Tibial nerve (tissue), 4 donors: ENCODE measurements at places on chromosomes 5 and 9.

- no peaks in the 10 kb centered on the region for H3K27me3 ChIP-seq
- peak overlapping the region; percentile 99 for H3K4me3 ChIP-seq
- DNase-seq: no peak
- peaks cover 7% of the 10 kb centered on the region for H3K36me3 ChIP-seq
- H3K4me1 ChIP-seq: no peaks in the 10 kb centered on the region
- H3K27ac ChIP-seq: peak overlapping the region; percentile 98
Measured at GRCh38 chr5:73499187-73499586, 945 bp downstream of the BTF3 start.

GRCh38 chr5:92409134-92409533 lies 1026.0 kb upstream of the ARRDC3 start:
- no peak overlapping the region for H3K27ac ChIP-seq
- no peaks in the 10 kb centered on the region for H3K36me3 ChIP-seq
- H3K4me1 ChIP-seq: no peaks in the 10 kb centered on the region
- H3K4me3 ChIP-seq: no peak overlapping the region

DNA sequence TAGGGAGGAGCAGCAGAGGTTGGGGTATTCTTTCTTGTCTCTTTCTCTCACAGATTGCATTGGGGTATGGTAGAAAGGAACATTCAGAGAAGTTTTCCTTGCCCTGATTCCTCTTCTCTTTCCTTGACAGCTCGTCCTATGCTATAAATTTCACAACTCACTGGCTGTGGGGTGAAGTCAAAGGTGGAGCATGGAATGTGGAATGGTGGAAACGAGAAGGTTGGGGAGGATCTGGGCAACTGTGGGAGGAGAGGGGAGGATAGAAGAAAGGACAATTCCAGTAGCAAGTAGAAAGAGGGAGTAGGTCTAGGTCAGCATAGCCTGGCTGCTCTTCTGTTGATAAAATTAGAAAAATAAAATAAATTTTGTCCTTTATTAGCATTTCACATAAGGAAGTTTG lies 39.0 kb upstream of the POC5 start:
- H3K4me1 ChIP-seq: no peaks in the 10 kb centered on the region
- H3K27ac ChIP-seq: no peak overlapping the region
- no peaks in the 10 kb centered on the region for H3K27me3 ChIP-seq
- no peaks in the 10 kb centered on the region for H3K36me3 ChIP-seq
- DNase-seq: no peak

DNA sequence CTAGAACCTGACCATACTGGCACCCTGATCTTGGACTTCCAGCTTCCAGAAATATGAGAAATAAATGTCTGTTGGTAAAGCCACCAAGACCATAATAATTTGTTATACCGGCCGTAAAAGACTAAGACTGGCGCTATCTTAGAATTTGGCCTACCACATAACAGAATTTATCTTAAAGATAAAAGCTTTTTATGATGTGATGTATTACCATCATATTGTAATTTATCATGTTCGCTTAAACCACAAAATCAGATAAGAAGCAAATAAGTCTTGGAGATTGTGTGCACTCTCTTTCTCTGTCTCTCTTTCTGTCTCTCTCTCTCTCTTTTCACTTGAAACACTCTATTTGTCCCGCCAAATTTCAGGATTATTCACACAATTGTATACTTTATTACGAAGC lies 35.6 kb downstream of the FST start:
- no peaks in the 10 kb centered on the region for H3K27me3 ChIP-seq
- H3K36me3 ChIP-seq: no peaks in the 10 kb centered on the region
- no peak overlapping the region for H3K27ac ChIP-seq

DNA sequence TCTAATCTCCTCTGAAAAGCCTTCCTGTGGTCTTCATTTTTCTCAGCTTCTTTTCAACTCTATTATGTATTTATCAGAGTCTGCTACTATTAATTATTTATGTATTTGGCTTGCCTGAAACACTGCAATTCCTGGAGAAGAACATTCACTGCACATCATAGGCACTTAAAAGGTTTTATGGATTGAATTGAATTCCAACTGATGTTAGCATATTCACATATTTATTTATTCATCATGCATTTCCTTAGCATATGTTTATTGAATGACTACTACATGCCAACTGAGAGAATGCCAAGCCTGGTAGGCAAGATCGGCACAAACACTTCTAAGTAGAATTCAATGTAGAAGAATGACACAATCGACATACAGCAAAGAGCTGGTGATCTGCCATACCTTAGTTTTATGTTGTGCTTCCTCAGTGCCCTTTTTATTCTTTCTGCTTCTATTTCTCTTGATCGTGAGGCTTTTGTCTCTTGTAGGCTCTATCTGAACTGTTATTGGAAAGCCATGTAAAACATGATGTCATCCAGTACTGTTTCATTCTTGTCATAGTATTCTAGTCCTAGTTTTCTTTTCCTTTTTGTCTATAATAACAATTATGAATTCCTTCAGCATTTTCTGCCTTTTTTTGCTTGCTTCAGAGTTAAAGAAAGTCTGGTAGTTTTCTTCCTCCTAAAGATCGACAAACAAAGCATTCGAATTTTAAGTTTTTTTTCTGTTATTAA lies 454.2 kb downstream of the TLE4 start:
- no peaks in the 10 kb centered on the region for H3K4me1 ChIP-seq
- no peak overlapping the region for H3K4me3 ChIP-seq
- DNase-seq: no peak
- no peaks in the 10 kb centered on the region for H3K27me3 ChIP-seq
- H3K27ac ChIP-seq: no peak overlapping the region

DNA sequence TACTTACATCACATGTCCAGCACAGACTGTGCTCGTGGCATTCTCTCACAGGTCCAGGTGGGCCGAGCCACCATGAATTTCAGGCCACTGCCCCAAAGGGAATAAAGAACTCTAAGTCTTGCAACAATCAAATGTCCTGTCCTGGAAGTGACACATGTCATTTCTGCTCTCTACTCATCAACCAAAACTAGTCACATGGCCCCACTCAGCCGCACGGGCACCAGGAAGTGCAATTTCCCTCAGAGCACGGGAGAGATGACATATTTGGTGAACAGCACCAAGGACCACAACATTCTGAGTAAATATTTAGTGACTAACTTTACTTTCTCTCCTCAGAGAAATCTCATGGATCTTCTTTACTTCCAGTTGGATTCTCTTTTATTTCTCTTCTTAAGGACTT lies 131.1 kb upstream of the TUT7 start:
- DNase-seq: no peak
- no peaks in the 10 kb centered on the region for H3K36me3 ChIP-seq
- no peaks in the 10 kb centered on the region for H3K4me1 ChIP-seq
- H3K27me3 ChIP-seq: no peaks in the 10 kb centered on the region
- no peak overlapping the region for H3K27ac ChIP-seq
